ENCODE measurements at places on chromosomes 2 and 18.

DNA sequence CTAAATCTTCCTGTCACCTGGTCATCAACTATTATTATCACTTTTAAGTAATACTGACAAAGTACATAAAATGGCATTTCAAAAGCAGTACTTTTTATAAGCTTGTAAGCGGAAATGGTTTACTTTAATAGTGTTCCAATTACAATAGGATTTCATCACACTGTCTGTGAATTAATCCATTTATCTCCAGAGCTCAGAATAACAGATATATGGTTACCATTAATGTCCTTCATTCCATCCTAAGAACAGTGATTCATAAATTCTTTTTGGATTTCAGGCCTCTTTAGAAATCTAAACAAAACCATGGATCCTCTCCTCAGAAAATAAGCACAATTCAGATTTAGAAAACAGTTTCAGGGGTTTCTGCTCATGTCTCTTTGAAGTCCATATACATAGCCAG lies 68.4 kb downstream of the PID1 start:
- no peak for DNase-seq

- no peak for DNase-seq
Measured at GRCh38 chr2:159614534-159615366, 1.6 kb downstream of the BAZ2B start.

GRCh38 chr2:172516299-172516698 lies 39.6 kb upstream of the PDK1 start:
- no peak for DNase-seq

DNA sequence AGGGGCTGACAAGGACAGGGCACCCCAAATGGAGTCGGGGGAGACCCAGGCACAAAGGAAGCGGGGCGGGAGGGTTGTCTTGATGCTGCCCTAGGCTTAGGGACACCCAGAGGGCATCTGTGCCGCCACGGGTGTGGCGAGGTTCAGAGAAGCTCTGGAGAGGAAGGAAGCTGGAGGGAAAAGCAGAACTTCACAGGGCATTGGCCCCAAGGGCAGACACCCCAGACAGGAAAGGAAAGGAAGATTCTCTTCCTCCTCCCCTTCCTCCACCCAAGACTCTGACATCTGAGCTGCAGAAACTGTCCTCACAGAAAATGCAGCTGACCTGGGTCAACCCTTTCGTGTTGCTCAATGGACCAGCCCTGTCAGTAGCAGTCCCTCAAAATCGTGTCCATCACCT lies 25.6 kb downstream of the DNMT3A start:
- DNase-seq: no peak

DNA sequence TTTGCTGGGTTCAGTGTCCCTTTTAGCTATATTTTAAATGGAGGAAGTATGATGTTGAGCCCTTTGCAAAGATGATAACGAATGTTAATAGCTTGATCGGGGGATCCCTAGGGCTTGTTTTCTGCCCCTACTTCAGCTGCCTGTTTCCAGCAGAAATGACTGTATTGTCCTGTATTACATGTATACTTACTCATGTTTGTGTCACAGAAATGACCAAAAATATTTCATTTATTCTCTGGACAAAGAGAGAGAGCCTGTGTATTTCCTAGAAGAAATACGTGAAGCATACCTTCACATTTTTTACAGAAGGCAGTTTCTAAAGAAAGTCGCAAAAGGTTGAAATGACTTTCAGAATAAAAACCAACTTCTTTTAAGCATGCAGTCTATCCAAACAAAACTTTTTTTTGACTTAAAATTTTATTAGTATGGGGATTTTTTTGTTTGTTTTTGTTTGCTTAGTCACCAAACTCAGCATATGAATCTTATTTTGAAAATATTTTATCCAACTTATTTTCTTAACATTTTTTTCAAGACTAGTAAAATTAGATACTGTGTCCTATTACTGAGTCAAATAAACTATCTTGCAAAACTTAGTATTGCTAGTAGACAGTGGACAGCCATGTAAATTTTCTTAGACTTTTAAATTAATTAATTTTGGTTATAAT lies 68.9 kb downstream of the PTRHD1 start:
- no peak for DNase-seq

GRCh38 chr2:176457481-176457880 lies 188.2 kb downstream of the MTX2 start:
- no peak for DNase-seq

- no peak for DNase-seq
Measured at GRCh38 chr2:237895544-237896506, 36.4 kb downstream of the RAMP1 start.

DNA sequence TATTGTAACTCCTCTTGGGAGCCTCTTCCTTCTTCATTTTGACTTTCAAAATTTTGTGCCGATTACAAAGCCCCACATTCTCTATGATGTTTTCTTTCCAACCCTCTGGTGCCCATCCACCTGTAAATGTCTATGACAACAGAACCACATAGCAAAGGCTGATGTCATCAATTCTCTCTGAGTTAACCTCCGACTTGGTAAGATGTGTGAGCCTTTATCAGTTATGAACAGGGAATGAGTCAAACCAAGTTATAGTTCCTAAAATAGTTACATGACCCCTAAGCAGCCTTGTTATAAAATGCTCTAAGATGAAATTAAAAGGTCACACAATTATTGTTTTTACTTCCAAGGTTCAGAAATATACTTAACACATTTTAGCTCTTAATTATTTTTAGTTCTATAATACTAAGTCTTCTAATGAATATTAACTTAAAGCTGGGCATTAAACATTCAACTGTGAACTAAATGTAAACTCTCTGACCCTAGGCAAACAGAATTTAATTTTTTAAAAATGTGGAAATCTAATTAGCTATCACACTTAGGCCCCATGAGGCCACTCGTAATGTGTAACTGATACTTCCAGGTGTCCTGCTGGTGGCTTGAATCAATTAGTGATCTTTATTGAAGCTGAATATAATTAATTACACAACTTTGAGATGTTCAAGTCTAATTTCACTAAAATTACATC lies 102.3 kb upstream of the CYRIA start:
- DNase-seq: no peak

DNA sequence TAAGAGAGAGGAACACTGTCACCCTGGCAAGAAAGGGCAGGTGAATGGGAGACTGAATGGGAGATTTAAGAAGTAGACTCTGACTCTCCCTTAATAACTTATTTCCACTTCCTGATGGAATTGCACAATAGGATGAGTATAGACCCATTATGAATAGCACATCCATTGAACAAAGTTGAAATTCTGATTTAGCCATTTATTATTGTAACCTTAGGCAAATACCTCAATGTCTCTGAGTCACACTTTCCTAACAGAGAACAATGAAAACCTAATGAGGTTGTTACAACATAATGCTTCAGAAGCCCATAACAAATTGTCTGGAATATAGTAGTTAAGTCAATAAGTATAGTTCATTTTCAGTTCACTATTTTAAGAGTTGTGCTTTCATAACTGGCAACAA lies 78.9 kb downstream of the NRXN1 start:
- DNase-seq: no peak

GRCh38 chr18:59561612-59562011 lies 135.6 kb downstream of the CCBE1 start:
- no peak for DNase-seq

DNA sequence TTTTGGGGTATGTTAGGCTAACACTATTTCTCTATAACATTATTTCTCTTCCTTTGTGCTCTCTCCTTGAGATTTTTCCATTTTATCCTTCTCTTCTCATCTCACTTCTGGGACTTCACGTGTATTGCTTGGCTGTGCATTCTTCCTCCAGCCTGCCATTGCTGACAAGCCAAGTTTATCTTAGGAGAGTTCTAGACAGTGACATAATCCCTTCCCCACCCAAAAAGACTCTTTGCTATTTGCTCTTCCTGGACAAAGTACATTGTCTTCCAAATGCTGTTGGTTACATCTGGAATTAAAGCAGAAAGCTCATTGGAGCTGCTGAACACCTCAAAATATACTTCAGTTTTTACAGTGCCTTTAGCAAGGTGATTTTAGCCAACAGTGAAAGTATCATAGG lies 8.9 kb downstream of the TSPYL6 start:
- no peak for DNase-seq

DNA sequence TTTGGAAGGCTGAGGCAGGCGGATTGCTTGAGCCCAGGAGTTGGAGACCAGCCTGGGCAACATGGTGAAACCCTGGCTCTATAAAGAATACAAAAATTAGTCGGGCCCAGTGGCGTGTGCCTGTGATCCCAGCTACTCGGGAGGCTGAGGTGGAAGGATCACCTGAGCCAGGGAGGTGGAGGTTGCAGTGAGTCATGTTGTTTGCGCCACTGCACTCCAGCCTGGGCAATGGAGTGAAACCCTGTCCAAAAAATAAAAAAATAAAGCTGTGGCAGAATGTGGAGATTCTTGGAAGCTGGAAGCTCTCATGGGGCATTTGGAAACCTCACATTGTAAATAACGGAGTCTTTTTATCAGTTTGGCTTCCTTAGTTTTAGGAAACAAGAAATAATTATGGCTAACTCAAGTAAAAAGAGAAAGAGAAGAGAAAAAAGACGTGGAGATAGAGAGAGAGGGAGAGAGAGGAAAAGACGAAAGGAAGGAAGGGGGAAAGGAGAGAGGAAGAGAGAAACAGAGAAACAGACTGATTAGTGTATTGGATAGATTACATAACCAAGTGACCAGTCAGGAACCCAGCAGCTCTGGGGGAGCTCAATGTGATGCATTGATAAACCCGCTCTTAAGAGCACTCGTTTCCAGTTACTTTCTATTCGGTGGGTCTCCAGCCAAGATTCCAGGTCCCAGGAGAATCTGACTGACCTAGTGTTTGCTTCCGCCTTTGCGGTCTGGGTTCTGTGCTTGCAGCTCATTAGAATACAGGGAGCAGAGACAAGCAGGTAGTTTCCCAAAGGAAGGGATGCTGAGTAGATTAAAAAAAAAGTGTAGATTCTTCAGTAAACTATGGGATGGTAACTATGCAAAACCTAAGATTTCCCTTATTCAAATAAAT lies 1.1 kb upstream of the SPAST start:
- no peak for DNase-seq

DNA sequence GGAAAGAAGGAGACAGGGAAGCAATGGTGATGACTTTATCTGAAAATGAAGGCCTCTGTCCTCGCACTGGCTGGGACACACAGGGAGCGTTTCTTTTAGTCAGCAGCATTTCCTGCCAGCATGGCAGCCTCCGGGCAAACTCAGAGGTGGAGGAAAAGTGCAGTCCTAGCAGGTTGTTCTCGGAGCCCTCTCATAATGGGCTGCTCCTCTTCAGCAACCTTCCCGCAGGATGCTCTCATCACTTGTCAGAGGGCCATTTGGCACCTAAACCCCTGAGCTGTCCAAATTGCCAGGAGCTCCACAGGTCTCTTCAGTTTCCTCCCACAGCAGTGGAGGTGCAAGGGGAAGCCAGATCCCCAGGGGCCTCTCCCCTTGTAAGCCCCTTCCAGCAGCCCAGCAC lies 6.2 kb downstream of the STK39 start:
- DNase-seq: no peak

GRCh38 chr2:240494194-240494793 lies 58.8 kb downstream of the GPC1 start:
- DNase-seq: no peak

DNA sequence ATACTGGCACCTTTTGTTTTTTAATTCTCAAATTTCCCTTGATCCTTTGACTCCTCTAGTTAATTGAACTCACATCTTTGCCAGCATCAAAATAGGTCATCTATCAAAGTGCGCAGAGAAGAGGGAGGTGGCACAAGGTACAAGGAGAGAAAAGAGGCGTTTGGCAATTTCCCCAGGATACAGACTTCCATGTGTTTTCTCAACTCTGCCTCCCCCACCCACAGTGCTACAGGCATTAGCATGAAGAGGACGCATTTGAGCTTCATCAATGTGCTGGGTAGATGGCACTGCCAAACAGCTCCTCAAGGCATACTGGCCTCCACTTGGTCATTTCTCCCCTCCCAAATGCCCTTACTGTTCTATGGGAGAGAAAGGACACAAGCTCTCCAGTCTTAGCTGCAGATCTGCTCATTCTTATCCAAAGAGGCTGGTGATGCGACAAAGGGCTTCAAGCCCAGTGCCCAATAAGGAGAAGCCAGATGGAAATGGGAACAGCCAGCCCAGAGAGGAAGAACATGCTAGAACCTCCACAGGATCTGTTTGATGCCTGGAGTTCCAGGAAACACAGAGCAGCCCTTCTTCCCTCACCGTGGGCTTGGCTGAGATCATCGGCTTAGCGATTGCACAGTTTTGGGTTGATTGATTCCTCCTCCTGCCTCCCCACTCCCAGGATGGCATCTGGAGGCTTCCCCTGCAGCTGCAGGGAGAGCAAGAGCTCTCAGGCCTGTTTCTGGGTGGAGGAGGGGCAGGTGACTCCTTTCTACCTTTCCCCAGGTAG lies 144.7 kb upstream of the SMAD2 start:
- no peak for DNase-seq

DNA sequence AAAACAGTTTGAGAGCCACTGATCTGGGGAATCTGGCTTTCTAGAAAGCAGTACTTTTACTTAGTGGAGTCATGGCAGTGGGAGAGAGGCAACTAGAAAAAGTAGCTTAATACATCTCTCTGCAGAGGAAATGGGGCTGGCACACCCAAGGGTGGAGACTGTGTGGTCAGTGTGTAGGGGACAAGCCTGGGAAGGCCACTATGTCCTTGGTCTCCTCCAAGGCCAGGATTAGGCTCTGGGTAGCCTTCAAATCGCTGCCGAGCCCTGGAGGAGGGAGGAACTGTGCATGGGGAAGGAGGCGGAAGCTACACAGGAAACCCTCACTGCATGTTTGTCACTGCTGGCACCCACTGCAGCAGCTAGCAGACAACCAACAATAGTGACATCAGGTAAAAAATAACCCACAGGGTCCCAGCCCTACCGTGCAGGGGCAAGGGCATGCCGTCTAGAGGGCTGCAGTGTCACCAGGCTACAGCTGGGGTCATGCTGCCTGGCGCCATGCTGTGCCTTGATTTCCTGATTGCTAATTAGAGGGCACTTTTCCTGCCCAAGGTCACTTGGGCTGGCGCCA lies 34.8 kb downstream of the LBH start:
- peak; percentile 55 for DNase-seq

DNA sequence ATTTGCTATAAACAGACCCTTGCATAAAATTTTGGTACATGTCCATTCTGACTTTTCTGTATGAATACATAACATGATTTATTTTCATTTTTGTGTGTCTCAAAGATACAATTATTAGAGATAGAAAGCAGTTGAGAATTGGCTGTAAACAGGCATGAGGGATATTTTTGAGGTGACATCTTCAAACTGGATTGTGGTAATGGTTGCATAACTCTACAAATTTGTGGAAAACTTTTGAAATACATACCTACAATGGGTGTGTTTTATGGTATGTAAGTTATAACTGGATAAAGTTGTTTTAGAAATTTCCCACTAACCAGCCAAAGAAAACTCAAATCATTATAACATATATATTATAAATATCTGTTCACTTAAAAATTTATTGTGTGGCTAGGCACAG lies 39.6 kb downstream of the GREB1L start:
- no peak for DNase-seq

GRCh38 chr2:171939743-171940071 lies 17.4 kb downstream of the HAT1 start:
- DNase-seq: no peak

DNA sequence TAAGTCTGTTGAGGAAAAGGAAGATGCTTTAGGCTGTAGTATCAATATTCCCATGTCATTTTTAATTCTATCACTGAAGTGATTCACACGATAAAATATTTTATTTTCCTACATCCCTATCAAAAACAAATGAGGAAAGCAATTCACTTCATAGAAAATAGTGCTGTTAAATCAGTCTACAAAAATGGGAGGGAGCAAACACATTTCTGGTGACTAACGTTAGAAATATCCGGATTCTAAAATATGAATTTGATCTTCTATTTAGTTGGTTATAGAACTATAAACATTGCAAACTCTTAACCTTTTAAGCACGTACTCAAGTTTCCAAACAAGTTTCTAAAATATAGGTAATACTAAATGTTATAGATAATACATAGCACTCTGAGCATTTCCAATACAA lies 20.8 kb downstream of the ATF2 start:
- DNase-seq: no peak
